ENCODE measurements at places on chromosomes 1 and 21.

DNA sequence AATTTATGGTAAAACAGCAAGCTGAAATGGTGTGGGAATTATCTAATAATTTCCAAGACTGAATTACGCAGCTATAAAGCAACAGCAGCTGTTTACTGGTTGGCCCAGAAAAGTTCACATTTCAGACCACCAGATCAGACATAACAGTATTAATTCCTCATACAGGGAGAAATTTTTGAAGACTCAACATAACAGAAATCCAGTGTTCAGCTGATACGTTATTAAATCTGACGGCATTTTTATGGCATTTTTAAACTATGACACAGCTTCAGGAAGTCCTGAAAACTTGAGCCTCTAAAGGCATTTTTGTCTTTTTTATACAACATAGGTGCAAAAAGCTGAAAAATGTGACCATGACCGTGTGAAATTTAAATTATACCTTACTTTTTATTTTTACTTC lies 91.2 kb downstream of the APP start:
- DNase-seq: no peak

GRCh38 chr1:43321331-43321891 lies 16.2 kb upstream of the MPL start:
- DNase-seq: no peak

GRCh38 chr1:56631901-56632300 lies 13.2 kb upstream of the PRKAA2 start:
- DNase-seq: no peak

DNA sequence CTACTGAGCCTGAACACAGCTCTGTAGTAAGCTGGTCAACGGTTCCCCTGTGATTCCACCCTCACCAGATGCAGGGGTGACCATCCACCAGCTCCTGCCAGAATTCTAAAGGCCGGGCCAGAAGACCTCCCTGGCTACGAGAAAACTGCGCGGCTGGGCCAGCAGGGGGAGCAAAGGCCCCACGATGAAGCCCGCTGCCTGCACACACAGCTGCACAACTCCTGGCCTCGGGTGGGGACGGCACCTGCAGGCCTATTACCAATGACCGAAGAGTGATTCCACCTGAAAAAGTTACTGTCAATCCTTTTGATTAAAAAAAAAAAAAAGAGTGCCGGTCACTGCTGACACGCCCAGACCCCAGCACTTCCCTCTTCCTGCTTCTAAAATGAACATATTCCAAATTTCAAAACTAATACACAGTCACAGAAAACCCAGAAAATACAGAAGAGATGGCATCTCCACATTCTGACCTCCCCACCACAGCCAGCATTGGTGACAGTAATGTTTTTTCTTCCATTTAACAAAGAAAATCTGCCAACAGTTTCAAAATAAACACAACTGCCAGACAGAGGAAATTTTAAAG lies 49.8 kb upstream of the RIPK4 start:
- DNase-seq: peak; percentile 37

DNA sequence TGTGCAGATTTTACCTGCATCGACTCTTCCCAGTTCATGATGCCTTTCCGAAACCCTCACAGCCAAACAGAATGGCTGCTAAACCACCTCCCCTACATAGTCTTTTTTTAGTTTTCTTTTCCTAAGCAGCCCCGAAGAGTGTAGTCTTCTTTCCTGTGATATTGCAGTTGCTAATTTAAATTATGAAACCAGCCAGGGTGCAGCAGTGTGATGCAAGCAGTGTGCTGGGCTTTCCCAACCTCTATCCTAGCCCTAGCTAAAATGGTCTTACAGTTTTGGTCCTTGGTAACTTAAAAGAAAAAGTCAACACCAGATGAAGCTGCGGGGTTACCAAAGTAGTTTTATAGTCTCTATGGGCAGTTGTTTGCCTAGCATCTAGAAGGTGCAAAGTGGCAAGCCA lies 82.0 kb upstream of the GCLM start:
- DNase-seq: no peak

DNA sequence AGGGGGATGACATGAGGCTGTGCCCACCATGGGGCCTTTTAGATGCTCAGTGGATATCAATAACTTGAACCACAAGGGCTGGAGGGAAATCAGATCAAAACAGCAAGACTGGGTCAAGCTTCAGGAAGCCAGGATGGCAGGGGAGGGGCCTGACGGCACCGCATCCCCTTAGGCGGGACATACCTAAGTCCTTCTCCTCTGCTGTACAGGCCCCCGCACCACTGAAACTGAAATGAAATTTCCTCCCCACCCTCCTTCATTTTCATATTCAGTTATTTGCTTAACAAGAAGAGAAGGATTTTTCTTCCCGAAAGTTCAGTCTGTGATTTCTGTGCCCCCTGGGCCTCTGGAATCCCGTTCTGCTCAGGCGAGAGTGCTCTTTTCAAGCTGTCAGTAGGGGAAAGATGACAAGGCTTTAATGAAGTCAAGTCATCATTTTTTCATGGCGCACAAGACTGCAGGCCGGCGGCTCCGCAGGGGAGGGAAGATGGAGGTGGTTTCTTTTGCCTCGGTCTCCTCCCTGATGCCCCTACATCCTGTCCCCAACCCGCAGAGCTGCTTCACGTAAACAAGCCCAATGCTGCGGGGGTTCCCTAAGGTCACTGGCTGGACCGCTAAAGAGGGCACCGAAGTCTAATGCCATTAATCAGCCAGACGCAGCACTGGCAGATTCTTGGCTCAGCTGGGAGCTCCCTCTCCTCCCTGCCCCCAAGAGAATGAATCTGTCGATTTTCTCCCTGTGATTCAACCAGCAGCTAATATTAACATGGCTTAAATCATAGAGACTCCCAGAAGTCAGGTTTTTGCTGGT lies 264.8 kb downstream of the C1orf94 start:
- DNase-seq: no peak

GRCh38 chr1:202011994-202012393 lies 1.6 kb downstream of the ELF3 start:
- no peak for DNase-seq

GRCh38 chr1:149917571-149918144 lies at the start of gene SV2A:
Gene SV2A, minus strand, starts transcription at chr1:149917844. Its CDS starts 4,004 bp downstream, at chr1:149913840.
- DNase-seq: no peak

- DNase-seq: peak; percentile 85
Observed at GRCh38 chr1:154607609-154608396, at the start of gene ADAR. Gene ADAR, minus strand, starts transcription at chr1:154608186. Its CDS starts 180 bp downstream, at chr1:154608006.

GRCh38 chr1:235142991-235143390 lies 14.4 kb upstream of the TOMM20 start:
- DNase-seq: no peak

DNA sequence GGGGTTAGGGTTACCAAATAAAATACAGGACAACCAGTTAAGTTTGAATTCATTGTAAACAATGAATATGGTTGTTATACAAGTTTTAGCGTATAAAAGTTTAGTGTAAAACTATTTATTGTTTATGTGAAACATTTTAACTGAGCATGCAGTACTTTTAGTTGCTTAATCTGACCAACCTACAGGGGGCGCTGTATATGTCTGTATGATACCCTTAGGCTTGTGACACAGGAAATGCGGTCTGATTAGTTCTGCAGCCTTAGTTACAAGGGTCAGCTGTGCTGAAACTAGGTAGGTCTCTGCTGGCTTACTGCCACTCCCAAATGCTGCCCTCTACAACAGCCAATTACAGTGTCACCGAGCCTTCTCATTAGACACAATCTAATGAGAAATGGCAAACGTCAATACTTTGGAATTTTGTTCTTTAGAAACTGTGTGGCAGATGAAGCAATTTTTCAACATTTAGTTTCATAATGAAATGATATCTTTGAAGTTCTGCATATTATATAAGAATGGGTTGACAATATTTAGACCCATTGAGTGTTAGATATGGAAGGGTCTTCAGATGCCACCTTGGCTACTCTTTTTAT lies 56.2 kb downstream of the NTNG1 start:
- no peak for DNase-seq

GRCh38 chr1:88973520-88974137 lies 18.8 kb downstream of the KYAT3 start:
- no peak for DNase-seq

DNA sequence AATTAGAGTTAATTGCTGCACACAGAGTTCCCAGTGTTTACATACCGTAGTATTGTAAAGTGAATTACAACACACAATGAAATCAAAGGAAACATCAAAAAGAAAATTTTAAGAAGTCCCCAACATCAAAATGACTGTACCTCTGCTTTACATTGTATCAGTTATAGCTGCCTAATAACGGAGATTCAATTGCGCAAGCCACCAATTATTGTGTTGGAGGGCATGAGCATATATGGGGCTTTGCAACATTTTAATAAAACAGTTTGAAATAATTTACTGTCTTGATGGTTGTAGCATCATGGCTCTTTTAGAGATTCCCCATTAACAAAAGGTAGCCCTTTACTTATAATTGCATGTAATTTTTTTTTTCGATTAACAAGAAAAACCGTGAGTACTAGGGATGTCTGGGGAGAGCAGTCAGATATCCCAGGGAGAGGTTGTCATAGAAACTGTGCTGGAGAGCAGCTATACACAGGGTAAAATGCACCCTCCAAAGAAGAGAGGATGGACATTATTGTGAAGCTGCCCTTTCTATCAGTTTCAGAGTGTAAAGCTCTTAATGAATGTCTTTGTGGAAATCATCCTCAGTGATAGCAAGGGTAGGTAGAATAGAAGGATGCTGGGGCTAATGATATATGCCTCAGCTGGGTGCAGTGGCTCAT lies 55.9 kb upstream of the BTG3 start:
- DNase-seq: no peak
